Fibroblast of upper back skin (primary cell): ENCODE measurements at places on chromosomes 4 and X.

DNA sequence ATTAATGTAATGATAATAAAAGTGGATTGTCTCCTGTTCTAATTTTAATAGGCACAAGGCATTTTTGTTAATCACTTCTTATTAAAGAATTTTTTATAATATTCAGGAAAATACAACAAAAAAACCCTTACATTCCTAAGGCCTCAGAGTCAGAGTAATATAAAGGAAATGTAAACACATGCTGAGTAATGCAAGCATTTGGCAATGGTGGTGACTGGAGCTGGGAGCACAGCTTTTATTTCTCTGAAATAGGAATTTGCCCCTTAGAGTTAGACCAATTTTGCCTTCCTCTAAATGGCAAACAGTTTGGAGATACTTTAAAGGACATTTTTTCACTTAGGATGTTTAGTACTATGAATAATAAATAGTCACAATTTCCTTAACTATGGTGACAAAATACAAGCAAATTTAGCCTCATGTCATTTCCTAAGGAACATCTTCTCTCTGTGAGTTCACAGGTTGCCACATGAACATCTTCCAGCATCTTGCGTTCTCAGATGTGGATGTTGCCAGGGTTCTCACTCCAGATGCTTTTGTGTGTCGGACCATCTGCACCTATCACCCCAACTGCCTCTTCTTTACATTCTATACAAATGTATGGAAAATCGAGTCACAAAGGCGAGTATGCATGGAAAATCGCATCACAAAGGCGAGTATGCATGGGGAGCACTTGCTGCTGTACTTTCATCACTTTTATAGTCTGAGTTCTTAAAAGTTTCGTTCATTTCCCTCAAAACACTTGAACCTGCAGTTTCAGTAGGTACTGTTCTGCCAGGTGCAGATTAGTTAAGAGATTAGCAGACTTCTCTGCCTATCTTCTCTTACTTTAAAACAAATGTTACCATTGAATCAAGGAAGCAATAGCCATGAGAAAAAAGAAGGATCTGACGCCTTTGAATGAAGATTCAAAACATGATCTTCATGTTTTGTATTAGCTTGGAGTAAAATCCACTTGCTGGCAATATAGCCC, 15.9 kb upstream of the F11 start:
- DNase-seq, result peak; percentile 46

DNA sequence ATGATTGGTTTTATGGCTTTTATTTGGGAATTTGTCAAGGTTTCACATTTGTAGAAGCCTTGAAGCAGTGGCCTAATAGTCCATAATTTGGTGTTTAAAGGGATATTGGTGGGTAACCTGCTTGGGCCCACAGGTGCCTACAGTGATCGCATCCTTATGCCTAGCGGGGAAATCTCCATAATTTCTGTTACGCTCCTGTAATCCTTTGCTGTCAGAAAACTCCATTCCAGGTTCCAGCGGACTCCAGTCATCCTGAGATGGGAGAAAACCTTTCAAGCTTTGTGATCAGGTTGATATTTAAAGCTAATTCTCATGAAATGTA, 257.0 kb upstream of the JADE1 start:
- no peak for DNase-seq

DNA sequence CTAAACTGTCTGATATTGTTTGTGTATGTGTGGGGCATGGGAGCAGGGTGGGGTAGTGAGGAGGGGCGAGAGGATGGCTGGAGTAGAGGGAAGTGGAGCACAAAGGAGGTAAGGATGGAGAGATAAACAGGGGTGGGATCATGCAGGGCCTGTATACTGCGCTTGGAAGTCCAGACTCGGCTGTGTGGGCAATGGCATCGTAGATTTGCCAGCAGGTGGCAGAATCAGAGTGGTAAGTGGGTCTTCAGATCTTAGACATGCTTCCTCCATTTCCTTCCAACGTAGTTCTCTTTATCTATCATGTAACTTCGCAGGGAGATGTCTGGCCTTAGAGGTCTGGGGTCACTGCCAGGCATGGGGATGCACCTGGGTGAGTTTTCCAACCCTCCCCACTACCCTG, 155.5 kb downstream of the PDGFRA start:
- peak; percentile 50 for DNase-seq

GRCh38 chrX:134875671-134876070, 115.1 kb upstream of the SMIM10 start:
- no peak for DNase-seq

GRCh38 chr4:43867908-43868307, 580.7 kb downstream of the KCTD8 start:
- no peak for DNase-seq

- no peak for DNase-seq
Measured at GRCh38 chr4:40247350-40247749, 50.5 kb downstream of the RHOH start.

DNA sequence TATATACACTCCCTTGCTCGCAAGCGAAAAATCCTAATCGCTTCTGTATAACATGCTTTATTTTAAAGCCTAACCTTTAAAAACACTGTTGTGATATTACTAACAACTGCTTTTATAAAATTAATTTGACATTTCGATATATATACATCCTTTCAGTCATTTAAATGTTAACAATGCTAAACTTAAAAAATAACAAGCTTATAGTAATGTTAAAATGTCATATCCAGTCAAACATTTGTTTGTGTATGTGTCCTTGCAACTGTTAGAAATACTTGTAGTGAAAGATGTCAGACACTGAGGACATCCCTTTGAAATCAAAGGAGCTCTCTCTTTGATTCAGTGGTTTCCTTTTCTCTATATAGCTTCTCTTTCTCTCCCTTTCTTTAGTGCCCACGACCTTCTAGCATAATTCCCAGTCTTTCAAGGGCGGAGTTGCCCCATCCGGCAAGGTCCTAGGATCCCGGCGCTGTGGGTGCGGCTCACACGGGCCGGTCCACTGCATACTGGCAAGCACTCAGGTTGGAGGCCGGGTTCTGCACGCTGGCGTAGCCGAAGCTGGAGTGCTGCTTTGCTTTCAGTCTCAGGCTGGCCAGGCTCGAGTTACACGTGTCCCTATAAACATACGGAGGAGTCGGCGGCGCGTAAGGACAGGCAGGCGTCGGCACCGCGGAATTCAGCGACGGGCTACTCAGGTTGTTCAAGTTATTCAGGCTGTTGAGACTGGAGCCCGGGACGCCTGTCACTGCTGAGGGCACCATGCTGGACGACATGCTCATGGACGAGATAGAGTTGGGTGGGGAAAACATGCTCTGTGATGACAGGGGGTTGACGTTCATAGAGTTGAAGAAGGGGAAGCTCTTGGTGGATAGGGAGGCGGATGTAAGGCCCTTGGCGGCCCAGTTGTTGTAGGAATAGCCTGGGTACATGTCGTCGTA, 5.0 kb downstream of the PITX2 start:
- DNase-seq, result no peak

- peak; percentile 32 for DNase-seq
Measured at GRCh38 chr4:53480909-53481308, 103.5 kb downstream of the FIP1L1 start.

DNA sequence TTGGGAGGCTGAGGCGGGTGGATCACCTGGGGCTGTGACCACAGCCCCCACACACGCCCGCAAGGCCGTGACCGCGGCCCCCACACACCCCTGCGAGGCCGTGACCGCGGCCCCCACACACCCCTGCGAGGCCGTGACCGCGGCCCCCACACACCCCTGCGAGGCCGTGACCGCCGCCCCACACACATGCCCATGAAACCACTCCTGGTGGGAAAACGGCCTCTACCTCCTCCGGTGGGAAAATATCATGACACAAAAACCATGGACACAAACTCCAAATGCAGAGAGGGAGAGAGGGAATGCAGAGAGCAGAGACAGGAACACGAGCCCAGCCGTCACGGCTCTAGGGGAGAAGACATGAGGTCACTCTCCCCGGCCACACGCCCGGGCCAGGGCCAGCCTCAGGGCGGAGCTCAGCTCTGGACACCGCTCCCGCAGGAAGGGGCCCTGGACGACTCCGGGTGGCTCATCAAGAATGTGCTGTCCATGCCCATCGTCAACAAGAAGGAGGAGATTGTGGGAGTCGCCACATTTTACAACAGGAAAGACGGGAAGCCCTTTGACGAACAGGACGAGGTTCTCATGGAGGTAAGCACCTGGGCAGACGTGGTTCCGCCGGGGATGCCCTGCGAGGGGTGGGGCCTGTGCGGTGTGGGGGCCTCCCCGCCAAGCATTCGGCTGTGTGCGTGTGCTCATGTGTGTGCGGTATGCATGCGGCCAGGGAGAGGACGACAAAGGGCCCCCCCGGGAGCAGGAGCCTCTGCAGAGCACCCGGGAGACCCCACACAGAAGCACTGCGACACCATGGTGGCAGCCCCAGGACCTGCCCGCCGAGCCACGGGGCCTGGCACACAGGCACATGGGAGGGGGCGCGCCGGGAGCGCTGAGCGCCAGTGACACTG, 17.4 kb downstream of the ATP5ME start:
- DNase-seq, result no peak

DNA sequence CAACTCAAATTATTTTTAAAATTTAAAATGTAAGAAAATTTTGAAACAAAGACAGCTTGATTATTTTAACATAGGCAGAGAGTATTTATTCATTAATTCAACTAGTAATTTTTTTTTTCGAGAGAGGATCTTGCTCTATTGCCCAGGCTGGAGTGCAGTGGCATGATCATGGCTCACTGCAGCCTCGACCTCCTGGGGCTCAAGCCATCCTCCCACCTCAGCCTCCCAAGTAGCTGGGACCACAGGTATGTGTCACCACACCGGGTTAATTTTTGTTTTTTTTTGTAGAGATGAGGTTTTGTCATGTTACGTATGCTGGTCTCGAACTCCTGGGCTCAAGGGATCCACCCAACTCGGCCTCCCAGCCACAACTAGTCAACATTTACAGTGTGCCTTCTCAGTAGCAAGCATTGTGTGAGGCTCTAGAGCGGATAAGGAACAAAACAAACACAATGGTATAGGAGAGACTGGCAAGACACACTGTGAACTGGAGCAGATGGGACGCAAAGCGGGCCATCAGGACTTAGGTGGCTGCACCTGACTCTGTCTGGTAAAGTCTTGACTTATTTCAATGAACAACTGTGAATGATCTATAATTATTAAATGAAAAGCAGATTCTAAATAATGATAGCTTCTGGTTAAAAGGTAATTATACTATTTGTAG, 21.6 kb downstream of the SETD7 start:
- DNase-seq, result no peak

DNA sequence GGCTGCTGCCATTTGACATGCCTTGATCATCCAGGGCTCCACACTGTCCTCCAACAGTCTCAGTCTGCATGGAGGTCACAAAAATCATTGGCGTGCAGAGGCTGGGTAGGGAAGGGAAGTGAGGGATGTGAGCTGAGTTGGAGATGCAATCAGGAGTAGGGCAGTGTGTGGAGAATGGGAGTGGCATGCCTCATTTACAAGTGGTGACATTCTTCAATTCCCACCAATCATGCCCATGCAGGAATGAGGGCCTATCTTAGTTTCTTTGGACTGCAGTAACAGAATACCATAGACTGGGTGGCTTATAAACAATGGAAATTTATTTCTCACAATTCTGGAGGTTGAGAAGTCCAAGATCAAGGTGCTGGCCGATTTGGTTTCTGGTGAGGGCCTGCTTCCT, 94.9 kb upstream of the PJA1 start:
- no peak for DNase-seq
